PC-3 (cell line): ENCODE measurements at places on chromosomes 16 and 17.

- no peak overlapping the region for H3K27ac ChIP-seq
- H3K4me3 ChIP-seq = no peak overlapping the region
- no peaks in the 10 kb centered on the region for H3K4me1 ChIP-seq
- no peaks in the 10 kb centered on the region for H3K36me3 ChIP-seq
Observed at GRCh38 chr17:58541249-58541648, 26.8 kb upstream of the MTMR4 start.

DNA sequence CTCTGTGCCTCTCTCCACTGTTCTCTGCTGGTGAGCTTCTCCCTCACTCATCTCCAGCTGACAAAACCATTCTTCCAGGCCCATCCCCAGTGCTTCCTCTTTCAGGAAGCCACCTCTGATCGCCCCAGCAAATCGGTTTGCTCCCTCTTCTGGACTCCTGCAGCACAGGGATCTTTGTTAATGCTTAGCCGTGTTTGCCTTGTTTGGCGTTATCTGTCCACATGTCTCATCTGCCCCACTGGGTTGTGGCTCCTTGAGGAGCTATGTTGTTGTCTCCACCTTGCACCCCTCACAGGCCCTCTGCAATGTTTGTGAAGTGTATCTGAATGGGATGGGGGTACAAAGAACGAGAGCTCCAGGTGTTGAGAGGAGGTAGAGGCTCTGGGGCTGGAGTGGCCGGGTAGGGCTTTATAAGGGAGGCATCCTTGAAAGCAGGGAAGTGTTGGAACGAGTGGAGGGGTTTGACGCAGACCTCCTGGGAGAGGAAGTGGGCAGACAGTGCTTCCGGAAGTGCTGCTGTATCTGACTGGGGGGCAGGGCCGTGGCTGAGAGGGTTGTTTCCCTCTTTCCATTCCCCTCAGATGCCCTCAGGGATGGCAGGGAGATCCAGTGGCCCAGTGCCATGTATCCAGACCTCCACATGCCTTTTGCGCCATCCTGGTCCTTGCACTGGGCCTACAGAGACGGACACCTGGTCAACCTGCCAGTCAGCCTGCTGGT lies 27.8 kb downstream of the CASKIN2 start:
- DNase-seq = no peak
- no peak overlapping the region for H3K4me3 ChIP-seq
- no peak overlapping the region for H3K27ac ChIP-seq
- H3K27me3 ChIP-seq = no peaks in the 10 kb centered on the region
- H3K36me3 ChIP-seq = peaks cover under 1% of the 10 kb centered on the region; the same call in 1 of the 2 replicates

DNA sequence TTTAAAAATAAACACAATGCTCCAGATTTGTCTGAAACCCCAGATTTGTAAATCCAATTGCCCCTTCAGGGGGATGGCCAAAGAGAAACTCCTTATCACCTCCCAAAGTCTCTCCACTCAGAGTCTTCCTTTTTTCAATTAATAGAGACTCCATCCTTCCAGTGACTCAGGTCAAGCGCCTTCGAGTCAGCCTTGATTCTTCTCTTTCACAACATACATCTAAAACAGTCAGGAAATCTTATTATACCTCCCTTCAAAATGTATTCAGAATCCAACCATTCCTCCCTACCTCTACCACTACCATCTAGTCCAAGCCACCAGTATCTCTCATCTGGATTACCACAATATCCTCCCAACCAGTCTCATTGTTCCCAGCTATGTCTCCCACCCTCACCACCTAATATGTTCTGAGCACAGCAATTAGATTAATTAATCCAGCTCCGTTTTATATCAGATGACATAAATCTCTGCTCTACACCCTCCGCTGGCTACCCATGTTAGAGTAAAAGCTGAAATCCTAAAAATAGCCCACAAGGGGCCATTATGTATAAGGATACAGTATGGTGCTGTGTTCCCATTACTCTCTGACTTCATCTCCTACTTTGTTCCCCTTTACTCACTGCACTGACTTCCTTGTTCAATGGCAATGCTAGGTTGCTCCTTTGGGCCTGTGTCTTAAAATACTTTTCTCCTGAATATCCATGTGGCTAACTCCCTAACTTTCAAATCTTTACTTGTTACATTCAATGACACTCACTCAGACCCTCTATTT lies 11.8 kb downstream of the SIAH1 start:
- DNase-seq = no peak
- H3K27ac ChIP-seq = no peak overlapping the region
- H3K4me1 ChIP-seq = peaks cover 6% of the 10 kb centered on the region; the same call in 1 of the 2 replicates
- no peak overlapping the region for H3K4me3 ChIP-seq

GRCh38 chr16:83802554-83803205 lies 5.1 kb upstream of the HSBP1 start:
- no peaks in the 10 kb centered on the region for H3K27me3 ChIP-seq
- H3K4me1 ChIP-seq = peaks cover 41% of the 10 kb centered on the region
- H3K4me3 ChIP-seq = peak overlapping the region; percentile 63
- H3K36me3 ChIP-seq = no peaks in the 10 kb centered on the region
- DNase-seq = peak; percentile 32

DNA sequence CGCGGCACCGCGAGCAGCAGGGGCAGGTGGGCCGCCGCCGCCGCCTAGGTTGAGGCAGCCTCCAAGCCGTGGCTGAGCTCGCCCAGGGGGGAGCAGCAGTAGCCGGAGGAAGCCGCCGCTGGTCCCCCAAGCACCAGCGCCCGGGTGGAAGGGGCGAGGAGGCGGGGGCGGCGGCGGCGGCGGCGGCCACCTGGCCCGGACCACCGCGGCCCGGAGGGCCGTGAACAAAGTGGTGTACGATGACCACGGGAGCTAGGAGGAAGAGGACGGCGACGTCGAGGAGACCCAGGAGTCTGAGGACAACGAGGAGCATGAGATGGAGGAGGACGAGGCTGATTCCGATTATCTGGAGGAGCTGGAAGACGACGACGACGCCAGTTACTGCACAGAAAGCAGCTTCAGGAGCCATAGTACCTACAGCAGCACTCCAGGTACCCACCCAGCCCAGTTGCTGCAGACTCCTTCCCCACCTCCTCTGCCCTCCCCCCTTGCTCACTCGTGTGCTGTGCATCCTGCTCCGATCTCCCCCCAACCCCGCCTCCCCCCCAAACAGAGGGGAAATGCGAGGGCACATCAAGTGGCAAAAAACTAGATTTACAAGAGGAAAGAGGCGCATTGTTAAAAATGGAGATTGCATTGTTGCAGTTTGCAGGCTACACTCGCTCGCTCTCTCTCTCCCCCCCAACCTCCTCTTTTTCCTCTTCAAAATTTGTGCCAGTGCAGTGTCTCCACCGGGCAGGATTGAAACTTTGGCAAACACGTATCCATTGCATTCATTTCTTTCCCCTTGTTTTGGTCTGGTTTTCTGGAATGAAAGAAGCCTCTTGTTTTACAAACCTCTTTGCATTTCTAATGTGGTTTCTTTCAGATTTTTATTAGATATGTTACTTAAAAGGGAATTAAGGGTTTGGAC lies 41.8 kb upstream of the AMZ2 start:
- peak; percentile 31 for DNase-seq
- H3K36me3 ChIP-seq = no peaks in the 10 kb centered on the region
- no peaks in the 10 kb centered on the region for H3K27me3 ChIP-seq

DNA sequence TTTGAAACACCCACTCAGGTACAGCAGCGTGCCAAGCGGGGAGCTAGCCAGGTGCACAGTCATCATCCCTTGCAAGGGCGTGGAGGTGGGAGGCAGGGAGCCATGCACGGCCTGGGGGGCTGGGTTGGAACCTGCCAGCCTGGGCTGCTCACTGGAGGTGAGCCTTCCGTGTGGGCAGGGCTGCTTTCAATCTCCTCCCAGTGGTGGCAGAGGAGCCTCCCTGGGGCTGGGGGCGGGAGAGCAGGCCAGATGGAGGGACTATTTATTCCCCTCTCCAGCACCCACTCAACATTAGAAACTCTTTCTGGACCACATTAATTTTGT lies 90.3 kb downstream of the KATNIP start:
- H3K4me3 ChIP-seq = no peak overlapping the region
- no peaks in the 10 kb centered on the region for H3K4me1 ChIP-seq
- DNase-seq = peak; percentile 2
- H3K27ac ChIP-seq = no peak overlapping the region

- H3K4me1 ChIP-seq = no peaks in the 10 kb centered on the region
- no peaks in the 10 kb centered on the region for H3K27me3 ChIP-seq
- peaks cover 10% of the 10 kb centered on the region; the same call in 1 of the 2 replicates for H3K36me3 ChIP-seq
- DNase-seq = no peak
- no peak overlapping the region for H3K27ac ChIP-seq
- H3K4me3 ChIP-seq = no peak overlapping the region
Observed at GRCh38 chr17:75335315-75335714, 46.1 kb upstream of the SLC25A19 start.

- no peak overlapping the region for H3K4me3 ChIP-seq
- H3K27ac ChIP-seq = no peak overlapping the region
- no peak for DNase-seq
Observed at GRCh38 chr17:2033153-2033552, 3.2 kb downstream of the DPH1 start.

DNA sequence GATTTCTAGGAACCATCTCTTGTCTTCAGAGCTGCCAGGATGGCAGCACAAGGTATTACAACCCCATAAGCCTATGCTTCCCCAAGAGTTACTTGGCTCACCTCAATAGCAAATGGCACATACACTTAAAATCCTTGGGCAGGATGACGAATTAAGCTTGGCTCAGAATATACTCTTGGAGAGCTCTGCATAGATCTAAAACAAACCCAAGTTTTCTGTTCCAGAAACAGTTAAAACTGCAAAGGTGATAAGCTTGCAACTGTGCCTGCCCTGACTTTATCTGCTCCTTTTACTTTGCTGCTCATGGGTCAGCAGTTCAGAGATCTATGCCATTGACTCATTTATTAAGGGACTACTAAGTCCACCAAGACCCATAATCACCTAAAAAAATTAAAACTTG lies 26.1 kb downstream of the XPO6 start:
- no peak overlapping the region for H3K4me3 ChIP-seq
- no peak overlapping the region for H3K27ac ChIP-seq
- H3K27me3 ChIP-seq = no peaks in the 10 kb centered on the region
- peaks cover 14% of the 10 kb centered on the region for H3K36me3 ChIP-seq
- H3K4me1 ChIP-seq = peaks cover 18% of the 10 kb centered on the region
- DNase-seq = no peak

GRCh38 chr16:12390644-12391043 lies 413.0 kb downstream of the CPPED1 start:
- H3K27me3 ChIP-seq = no peaks in the 10 kb centered on the region
- peaks cover 20% of the 10 kb centered on the region for H3K4me1 ChIP-seq
- 0 out of 2 replicates have a peak overlapping the region, but pooled peaks have one; percentile 9 for H3K27ac ChIP-seq
- no peak overlapping the region for H3K4me3 ChIP-seq
- H3K36me3 ChIP-seq = no peaks in the 10 kb centered on the region
